ENCODE measurements at places on chromosomes 6 and 20.

- no peak for DNase-seq
These were observed 12.5 kb downstream of the WDR27 start for GRCh38 chr6:169689287-169689686.

DNA sequence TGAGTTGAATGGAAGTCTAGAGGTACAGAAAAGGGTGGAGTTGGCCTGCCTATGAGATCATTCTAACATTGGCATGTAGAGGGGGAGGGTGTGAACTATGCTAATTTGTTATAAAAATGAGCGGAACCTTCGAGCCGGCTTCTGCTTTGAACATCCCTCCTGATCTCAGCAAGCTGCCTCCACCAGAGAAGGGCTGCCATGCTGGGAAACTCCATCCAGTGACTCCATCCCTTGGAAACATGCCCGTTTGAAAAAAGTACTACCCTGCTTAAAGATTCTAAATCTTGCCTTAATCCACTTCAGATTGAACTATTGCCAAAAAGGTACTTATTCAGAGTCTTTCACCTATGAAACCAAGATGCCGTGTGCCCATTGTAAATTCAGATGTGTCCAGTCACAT, 43.6 kb upstream of the TMEM170B start:
- no peak for DNase-seq

GRCh38 chr6:15927531-15928225, 201.2 kb upstream of the MYLIP start:
- DNase-seq: no peak

DNA sequence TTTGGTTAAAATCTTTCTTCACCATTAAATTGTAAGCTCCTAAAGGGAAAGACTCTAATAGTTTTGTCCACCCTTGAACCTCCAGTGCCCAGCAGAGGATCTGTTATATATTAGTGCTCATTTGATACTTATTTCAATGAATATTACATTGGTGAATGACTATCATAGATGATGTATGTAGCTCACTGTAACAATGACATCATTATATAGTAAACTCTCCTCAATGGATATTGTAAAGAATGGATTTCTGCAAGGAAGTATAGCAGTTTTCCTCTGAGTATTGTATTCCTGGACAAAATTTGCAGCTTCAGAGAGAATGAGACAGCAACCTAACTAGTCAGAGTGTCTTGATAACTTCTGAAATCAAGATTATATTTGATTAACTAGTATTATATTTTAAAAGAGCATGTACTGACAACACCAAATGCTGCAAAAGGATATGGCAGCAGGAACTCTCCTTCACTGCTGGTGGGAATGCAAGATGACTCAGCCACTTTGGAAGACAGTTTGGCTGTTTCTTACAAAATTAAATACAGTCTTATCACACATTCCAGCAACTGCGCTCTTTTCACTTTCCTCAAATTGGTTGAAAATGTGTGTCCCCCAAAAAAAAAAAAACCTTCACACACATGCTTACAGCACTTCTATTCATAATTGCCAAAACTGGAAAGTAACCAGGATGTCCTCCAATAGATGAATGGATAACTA, 189.8 kb upstream of the OPRM1 start:
- no peak for DNase-seq

- no peak for DNase-seq
These were observed 52.3 kb upstream of the TIAM2 start for GRCh38 chr6:154942770-154943169.

- no peak for DNase-seq
These were observed 24.1 kb upstream of the EPB41L1 start for GRCh38 chr20:36130390-36130789.

- peak; percentile 61 for DNase-seq
These were observed 7.5 kb downstream of the BCAS1 start for GRCh38 chr20:54062812-54063280.

GRCh38 chr6:28743271-28743789, 180.5 kb downstream of the TRIM27 start:
- no peak for DNase-seq

DNA sequence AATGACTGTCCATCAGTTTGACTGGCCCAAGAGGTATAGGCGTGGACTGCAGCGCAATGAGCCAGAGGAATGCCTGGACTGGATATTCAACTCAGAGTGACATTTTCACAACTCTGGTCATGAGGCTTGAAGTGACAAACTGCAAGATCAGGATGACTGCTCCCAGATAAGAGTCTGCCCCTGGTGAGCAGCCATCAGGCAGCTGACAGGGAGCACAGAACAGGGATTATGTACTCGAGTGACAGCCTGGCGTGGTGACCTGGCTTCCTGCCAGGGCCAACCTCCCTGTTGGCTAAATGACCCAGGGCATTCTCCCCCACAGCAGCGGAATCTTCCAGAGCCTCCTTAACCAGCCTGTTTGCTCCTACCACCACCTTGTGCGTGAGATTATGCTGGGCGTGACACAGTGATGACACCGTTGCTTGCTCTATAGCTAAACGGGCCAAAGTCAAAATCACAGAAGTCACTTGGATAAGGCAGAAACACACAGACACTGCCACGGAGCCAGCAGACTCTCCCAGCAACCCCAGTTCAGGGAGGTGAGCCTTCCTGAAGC, 209.1 kb upstream of the JARID2 start:
- peak; percentile 89 for DNase-seq

GRCh38 chr6:1325461-1326309, 13.8 kb downstream of the FOXQ1 start:
- peak; percentile 67 for DNase-seq

- no peak for DNase-seq
These were observed 16.8 kb upstream of the BCLAF1 start for GRCh38 chr6:136306466-136306865.

GRCh38 chr20:53652090-53652858, 58.6 kb upstream of the ZNF217 start:
- DNase-seq: peak; percentile 72

DNA sequence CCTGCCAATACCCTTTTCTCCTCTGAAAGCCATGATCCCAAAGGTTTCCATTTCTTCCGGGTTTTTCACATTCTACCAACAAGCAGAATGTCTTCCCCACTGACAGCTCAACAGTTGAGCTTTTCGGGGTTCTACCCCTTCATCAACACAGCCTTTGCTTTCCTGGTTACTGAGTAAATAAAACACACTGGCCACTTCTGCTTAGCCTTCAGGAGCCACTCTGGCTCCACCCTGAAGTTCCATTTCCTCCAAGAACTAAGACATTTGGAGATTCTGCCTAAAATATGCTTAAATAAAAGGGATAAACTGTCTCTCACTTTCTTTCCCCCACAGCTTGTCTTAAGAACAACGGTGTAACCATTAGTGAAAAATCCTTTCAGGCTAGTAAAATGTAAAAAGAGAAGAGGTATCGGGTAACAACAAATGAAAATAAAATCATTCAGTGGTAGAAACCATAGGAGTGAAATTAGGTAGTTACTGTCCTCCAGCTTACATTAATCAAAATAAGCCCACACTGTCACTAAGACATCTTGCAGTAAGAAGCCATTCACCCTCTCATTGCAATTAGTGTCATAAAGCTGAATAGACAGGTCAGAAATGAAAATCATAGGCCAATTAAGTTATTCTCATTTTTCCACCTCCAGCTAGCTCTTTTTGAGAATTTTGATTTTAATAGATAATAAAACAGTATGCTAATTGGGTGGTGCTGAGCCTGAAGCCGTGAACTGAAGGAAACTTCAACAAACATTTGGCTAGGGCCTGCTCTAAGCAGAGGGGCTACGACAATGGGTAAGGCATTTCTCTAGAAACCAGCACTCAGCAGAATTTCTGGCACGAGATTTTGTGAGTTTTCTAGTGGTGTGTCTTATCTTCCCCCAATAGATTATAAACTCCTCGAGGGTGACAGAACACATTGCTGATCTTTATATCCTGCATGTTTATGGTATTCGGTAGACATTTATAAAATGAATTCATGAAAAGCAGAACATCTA, 194.2 kb downstream of the KHDC1L start:
- DNase-seq: no peak
